ENCODE measurements at places on chromosomes 4 and X.

GRCh38 chrX:132837967-132838366 is 120.5 kb downstream of the HS6ST2 start:
- DNase-seq: no peak

- DNase-seq: no peak
These were observed 431.0 kb downstream of the SMARCA1 start for GRCh38 chrX:129092242-129092641.

GRCh38 chr4:119597377-119597776 is 31.2 kb downstream of the PDE5A start:
- no peak for DNase-seq

DNA sequence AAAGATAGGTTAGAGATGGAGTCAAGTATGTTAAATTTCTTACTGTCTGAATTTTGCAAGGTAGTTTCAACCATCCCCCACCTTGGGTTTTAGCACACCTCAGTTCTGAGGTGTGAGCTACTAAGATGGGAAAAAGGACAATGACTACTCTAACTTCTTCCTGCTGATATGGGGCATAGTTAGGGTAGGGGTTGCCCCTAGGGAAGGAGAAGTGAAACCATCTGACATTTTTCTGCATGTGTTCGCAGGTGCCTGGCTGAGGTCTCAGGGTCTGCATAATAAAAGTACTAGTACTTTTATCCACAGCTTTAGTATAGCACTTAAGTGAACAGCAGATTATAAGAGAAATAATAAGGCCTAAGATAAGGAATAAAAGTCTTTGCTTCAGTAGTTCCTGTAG is 129.5 kb upstream of the CYSLTR1 start:
- no peak for DNase-seq

- DNase-seq: no peak
These were observed 62.6 kb downstream of the GATB start for GRCh38 chr4:151698213-151698612.
